Liver (tissue), 10 donors: ENCODE measurements at places on chromosomes 12 and 14. TPM values are rescaled to one million over a fixed set of nuclear protein-coding genes. Genes with fewer than 3 reads are reported as not detected.

The NEK9 gene
- polyA plus RNA-seq, result 13.4 TPM

The OS9 gene
- 280 TPM for polyA plus RNA-seq

The LTBR gene
- polyA plus RNA-seq, result 138 TPM

The ABCD4 gene
- 20.4 TPM for polyA plus RNA-seq

The KIF21A gene
- polyA plus RNA-seq, result 13.8 TPM

The CACNA1C gene
- 0.23 TPM for polyA plus RNA-seq

The TMEM132D gene
- 0.08 TPM for polyA plus RNA-seq

The CMKLR1 gene
- polyA plus RNA-seq, result 4.2 TPM

The HOXC4 gene
- not detected for polyA plus RNA-seq

The MAP1LC3B2 gene
- polyA plus RNA-seq, result 1.3 TPM

The PCNX4 gene
- polyA plus RNA-seq, result 7.3 TPM

The NKX2-1 gene
- not detected for polyA plus RNA-seq

The SLC5A8 gene
- not detected for polyA plus RNA-seq

The RERGL gene
- 0.98 TPM for polyA plus RNA-seq

The PZP gene
- polyA plus RNA-seq, result 2.6 TPM

The PRH2 gene
- polyA plus RNA-seq, result not detected

The RIPK3 gene
- 1.2 TPM for polyA plus RNA-seq

The METAP2 gene
- polyA plus RNA-seq, result 31.2 TPM

The AMDHD1 gene
- polyA plus RNA-seq, result 50.3 TPM

The KLRC2 gene
- polyA plus RNA-seq, result 0.38 TPM

The SPTB gene
- 0.12 TPM for polyA plus RNA-seq

The APOLD1 gene
- polyA plus RNA-seq, result 1.4 TPM

The TRHDE gene
- polyA plus RNA-seq, result 0.05 TPM

The ADAM21 gene
- 0.17 TPM for polyA plus RNA-seq

The IFT43 gene
- 25.1 TPM for polyA plus RNA-seq

The KCNK13 gene
- 0.38 TPM for polyA plus RNA-seq

The ENDOU gene
- not detected for polyA plus RNA-seq

The PSMA6 gene
- 151 TPM for polyA plus RNA-seq

The SVOP gene
- 0.10 TPM for polyA plus RNA-seq

The LYZ gene
- polyA plus RNA-seq, result 11.5 TPM

The COCH gene
- 0.50 TPM for polyA plus RNA-seq

The GPRC5D gene
- polyA plus RNA-seq, result not detected

The CCDC38 gene
- polyA plus RNA-seq, result 0.61 TPM

The PRIM1 gene
- 3.7 TPM for polyA plus RNA-seq

The EFS gene
- 0.69 TPM for polyA plus RNA-seq

The EIF2S1 gene
- 32.3 TPM for polyA plus RNA-seq

The SEL1L gene
- 40.7 TPM for polyA plus RNA-seq

The TMEM132C gene
- 0.05 TPM for polyA plus RNA-seq

The KSR2 gene
- 0.02 TPM for polyA plus RNA-seq

The ATG101 gene
- 31.8 TPM for polyA plus RNA-seq

The OTOGL gene
- polyA plus RNA-seq, result not detected

The OLR1 gene
- 0.13 TPM for polyA plus RNA-seq

The CFAP73 gene
- polyA plus RNA-seq, result 0.18 TPM

The DPF3 gene
- polyA plus RNA-seq, result 1.1 TPM

The A2ML1 gene
- polyA plus RNA-seq, result not detected

The CIDEB gene
- 176 TPM for polyA plus RNA-seq

The KRR1 gene
- polyA plus RNA-seq, result 19.3 TPM

The ARID2 gene
- 1.8 TPM for polyA plus RNA-seq

The INF2 gene
- polyA plus RNA-seq, result 15.1 TPM

The CCDC196 gene
- 5.7 TPM for polyA plus RNA-seq

The ITGB7 gene
- 2.4 TPM for polyA plus RNA-seq

The CLEC2A gene
- polyA plus RNA-seq, result not detected

The ABCB9 gene
- 0.29 TPM for polyA plus RNA-seq

The LHX5 gene
- polyA plus RNA-seq, result not detected

The TAS2R13 gene
- polyA plus RNA-seq, result 0.10 TPM

The RASSF9 gene
- polyA plus RNA-seq, result 0.35 TPM
